ENCODE measurements at places on chromosomes 16 and 17.

GRCh38 chr17:33732116-33732515 lies 439.0 kb upstream of the ASIC2 start:
- no peak for DNase-seq

DNA sequence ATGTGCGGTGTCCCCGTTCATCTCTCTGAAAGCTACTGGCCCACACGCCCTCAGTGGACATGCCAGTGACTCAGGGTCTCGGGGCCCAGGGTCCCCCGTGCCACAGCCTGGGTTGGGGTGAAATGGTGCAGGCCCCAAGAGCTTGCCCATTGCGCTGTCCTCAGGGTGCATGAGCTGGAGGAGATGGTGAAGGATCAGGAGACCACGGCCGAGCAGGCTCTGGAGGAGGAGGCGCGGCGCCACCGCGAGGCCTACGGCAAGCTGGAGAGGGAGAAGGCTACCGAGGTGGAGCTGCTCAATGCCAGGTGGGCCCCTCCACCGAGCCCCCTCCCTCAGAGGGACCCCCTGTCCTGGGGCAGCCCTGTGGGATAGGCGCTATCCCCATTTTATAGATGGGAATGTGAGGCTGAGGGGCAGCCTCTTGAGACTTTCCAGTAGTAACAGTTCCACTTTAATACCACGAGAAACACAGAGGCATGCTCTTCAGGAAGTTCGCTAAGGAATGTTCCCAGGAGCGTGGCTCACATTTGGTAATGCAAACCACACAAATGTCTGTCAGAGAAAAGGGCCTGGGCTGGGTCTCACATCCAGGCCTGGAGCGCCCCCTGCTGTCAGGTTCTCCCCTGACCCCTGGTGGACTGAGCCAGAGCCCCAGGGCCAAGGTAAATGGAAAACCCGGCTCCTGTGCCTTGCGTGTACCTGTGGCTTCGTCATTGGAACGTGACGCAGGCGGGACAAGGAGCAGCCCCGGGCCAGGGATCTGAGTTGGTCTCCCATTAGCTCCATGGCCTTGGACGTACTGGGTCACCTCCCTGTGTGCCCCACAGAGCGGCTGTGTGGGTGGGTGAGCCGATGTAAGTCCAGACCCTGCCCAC lies 133.7 kb downstream of the RAB11FIP4 start:
- peak; percentile 77 for DNase-seq

GRCh38 chr16:85634747-85635544 lies 21.8 kb downstream of the GSE1 start:
- DNase-seq, result no peak

DNA sequence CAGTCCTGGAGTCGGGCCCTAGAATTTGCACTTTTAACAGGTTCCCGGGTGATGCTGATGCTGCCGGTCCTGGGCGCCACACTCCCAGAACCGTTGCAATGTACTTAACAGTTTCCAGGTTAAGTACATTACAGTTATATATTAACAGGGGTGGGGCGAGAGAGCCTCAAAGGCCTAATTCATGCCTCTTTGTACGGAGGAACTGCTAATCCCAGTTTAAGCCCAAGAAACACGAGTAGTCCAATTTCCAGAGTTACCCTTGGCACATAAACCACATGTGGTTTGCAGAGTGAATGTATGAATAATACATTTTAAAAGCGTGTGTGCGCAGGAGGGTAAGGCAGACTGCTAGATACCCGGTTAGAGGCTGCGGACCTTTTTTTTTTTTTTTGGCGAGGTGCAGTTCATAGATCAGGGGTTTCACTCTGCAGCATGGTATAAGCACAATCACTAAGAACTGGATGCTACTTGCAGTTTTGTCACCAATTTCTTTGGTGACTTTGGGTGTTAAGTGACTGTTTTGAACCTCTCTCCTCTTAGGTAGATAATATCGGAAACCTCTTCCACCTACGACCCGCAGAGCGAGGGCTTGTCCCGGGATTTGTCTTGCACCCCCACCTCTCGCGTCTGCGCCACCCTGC lies 713 bp downstream of the COX11 start:
- no peak for DNase-seq

- DNase-seq, result no peak
These were observed 16.4 kb upstream of the MARCHF10 start for GRCh38 chr17:62824290-62825131.

- DNase-seq, result no peak
These were observed 1011.9 kb downstream of the CDH8 start for GRCh38 chr16:61024180-61024900.

DNA sequence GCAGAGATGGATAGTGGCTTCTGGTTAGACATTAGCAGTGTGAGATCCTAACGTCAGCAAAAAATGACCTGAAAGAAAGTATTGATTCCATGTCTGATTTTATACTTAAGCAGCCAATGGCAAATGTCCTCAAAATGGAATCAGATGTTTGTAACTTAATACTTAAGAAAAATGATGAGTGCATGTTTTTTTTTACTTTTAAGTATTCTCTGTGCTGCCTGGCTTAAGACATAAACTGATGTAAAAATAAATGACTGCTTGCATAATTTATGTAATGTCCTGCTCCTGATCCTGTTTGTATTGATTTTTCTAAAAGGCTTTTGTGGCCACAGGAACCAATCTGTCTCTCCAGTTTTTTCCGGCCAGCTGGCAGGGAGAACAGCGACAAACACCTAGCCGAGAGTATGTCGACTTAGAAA lies 7.4 kb downstream of the CBFB start:
- DNase-seq, result no peak

GRCh38 chr16:84179612-84180320 lies 7.1 kb downstream of the TAF1C start:
- DNase-seq, result no peak

DNA sequence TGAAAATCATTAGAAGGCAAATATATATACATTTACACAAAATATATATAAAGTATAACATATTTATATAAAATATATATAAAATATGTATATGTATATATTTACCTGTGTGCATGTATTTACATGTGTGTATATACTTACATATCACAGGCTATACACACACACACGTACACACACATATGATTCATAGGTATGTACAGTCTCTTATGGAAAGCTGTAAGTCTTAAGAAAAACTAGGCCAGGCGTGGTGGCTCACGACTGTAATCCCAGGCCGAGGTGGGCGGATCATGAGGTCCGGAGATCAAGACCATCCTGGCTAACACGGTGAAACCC lies 14.7 kb downstream of the TOM1L2 start:
- DNase-seq, result no peak

GRCh38 chr17:28255616-28256015 lies 63.4 kb upstream of the TMEM97 start:
- DNase-seq, result no peak

DNA sequence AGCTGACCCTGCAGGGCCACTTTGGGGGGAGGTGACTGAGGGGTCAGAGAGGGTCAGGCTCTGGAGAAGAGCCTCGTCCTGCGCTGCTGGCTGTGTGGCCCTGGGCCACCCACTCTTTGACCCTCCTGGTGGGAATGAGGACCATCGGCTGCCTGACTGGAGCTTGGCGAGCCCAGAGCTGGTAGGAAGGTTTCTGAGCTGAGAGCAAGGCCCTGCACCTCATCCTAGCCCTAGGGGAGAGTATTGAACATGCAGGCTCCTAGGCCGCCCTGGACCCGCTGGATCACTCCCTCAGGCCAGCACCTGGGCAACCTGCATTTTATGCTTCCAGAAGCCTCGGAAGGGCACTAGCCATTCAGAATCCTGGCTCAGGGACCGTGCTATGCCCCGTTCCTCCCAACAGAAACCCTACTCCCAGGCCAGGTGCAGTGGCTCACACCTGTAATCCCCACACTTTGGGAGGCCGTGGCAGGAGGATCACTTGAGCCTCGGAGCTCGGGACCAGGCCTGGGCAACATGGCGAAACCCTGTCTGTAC lies 14.5 kb downstream of the MAP2K3 start:
- DNase-seq, result no peak

GRCh38 chr16:82700541-82701235 lies 73.9 kb downstream of the CDH13 start:
- no peak for DNase-seq

DNA sequence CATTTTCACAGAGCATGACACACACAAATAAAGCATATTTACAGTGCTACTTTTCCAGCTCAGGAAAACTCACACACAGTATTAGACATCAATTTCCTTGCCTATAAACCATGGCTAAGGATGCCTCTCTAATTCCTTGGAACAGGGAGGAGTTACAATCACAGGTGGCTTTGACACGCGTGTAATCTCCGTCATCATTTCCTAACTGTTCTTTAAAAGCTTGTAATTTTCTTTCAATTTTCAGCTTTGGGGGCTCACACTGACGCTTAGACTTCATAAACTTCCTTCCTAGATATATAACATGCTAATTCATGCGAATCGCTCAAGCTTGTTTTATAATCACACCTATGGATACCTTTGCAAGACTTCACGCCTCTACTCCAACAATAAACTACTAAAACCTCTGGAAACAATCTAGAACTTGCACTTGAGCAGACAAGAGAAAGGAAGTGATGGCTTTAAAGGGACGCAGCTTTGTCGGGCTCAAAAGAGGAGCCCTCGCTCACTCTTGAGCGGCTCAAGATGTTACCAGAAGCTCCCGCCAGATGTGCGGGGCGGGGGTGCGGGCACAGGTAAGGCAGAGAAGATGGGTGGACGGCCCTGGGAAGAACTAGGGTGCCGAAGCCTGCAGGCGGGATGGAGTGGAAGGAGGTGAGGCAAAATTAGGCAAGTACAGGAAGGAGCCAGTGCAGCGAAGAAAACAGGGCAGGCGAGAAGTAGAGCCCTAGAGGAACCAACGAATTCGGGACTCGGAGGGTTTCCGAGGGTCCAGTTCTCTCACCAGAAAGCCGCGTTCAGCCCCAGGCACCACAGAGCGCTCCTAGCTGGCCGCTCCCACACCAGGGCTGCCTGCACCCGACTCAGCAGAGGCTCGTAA lies 631 bp downstream of the RETREG3 start:
- DNase-seq, result no peak

GRCh38 chr17:54177606-54178308 lies 355.0 kb downstream of the KIF2B start:
- DNase-seq, result no peak

DNA sequence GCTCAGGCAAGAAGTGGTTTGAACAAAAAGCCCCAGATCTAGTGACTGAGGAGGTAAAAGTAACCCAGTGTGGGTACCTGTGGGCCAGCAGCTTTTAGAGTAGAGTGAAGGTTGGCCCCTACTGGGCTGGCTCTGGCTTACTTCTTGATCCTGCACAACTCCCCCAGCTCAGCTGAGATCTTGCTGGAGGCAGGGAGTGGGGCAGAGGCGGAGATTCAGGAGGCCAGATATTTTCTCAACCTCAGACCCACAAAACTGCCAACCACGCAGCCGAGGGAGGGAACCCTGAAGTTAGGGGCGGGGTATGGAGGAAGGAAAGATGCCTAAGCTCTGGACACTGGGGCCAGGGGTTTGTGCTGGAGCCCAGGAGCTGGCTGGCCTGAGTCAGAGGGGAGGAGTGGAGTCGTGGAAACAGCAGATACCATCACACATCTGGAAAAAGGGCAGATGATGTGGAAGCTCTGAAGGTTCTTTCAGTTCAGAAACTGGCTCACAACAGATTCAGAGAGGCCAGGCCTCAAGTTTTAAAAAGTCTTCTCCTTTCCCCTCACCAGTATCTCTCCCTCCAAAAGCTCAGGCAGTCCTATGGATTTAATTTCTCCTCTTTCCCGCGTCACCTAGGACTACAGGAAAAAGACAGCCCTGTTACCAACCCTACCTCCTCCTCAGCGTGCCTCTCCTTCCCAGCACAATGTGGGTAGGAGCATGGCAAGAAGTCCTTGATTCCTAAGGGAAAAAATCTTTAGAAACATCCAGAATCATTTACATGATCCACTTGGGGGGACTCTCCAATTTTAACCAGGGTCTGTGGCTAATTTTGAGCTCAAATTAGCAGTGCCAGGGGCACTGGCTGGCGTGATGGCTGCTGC lies 48.1 kb downstream of the MYO18A start:
- DNase-seq, result no peak

DNA sequence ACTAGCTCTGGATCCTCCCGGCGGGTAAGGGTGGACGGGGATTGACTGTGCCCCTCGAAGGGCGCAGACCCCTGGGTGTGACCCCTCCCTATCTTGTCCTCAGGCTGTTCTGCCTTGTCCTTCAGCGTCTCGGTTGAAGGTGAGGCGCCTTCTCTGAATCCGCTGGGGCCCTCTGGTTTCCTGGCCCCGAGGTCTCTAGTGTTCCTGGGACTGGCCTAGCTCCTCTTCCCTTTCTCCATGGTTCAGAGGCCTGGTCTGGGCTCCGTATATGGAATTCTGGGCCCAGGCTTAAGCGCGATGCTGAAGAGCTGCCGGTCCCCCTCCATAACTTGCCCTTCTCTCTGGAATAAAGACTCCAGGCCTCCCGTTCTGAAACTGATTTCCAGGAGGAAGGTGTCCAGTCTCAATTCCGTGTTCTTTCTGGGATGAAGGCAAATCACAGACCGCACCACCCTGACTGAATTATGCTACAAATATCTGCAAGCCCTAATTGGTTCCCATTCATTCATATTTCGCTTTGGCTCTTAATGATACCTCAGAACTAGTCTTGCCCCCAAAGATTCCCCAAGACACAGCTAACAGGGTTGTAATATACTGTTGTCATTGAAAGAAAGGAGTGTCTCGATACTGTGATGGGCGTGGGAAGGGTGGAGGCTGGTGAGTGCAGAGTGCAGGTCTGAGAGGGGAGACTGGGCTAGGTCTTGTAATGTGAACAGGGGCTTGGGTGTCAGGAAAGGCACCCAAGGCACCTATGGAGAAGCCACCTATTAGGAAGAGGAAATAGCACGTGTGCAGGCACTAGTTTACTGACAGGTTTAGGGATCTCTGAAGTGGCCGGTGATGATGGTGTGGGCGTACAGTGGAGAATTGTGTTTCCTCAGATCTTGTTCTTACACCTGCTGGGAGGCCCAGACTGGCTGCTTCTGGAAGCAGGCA lies 851 bp downstream of the EDC4 start:
- DNase-seq, result no peak

GRCh38 chr16:57255686-57256415 lies 10.8 kb downstream of the ARL2BP start:
- DNase-seq, result no peak

DNA sequence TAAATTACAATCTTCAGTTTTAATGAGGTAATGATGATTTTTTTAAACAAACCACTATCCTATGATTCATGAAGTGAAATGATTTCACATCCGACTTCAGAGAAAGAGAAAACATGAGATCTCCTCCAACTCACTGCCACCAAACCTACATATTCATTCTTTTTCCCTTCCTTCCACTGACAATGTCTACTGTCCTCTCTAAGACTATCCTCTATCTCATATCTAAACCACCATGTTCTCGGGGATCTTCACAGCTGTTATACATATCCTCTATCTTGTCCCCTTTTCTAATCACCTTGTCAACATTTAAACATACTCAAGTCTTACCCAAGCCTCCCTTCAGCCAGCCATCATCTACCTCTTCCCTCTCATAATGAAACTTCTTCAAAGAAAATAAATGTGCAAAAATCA lies 53.5 kb downstream of the SMURF2 start:
- no peak for DNase-seq

DNA sequence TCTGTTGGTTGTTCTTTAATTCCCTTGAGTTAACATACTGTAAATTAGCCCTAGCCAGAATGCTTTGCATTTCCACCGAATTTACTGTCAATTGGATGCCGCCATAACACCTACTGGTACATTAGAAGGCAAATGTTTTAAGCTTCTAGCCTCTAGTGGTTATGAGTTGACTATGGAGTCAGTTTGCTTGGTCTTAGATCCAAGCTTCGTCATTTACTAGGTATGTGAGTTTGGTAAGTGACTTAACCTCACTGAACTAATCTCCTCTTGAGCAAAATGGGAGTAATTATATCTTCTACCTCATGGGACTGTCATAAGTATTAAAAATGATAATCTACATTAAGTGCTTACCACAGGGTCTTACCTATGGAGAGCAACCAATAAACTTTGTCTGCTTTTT lies 20.4 kb upstream of the CDH11 start:
- DNase-seq, result no peak

GRCh38 chr16:29984137-29984763 lies 10.6 kb downstream of the TAOK2 start:
- no peak for DNase-seq

Measured in T follicular helper cell (primary cell).